ENCODE measurements at places on chromosomes 3 and 15. TPM values are rescaled to one million over a fixed set of nuclear protein-coding genes. Genes with fewer than 3 reads are reported as not detected.

GRCh38 chr3:155369735-155370134 lies 76.3 kb upstream of the STRIT1 start:
- DNase-seq, result no peak

DNA sequence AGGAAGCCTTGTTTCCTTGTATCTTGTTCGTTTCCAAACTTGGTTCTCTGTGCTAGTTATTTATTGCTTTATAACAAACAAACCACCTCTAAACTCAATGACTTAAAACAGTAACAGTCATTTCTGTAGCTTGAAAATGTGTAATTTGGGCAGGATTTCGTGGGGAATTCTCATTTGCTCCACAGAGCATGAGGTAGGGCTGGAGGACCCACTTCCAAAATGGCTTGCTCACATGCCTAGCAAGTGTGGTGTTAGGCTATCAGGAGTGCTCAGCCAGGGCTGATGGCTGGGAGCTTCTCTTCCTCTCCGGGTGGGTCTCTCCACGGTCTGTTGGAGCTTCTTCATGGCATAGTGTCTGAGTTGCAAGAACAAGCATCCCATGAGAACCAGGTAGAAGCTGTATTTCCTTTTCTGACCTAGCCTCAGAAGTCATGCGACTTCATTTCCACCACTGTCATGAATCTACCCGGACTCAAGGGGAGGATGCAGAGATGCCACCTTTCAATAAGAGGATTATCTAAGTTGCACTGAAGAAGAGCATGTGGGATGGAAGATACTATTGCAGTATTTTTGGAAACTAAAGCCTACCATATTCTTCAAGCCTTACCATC lies 8.2 kb upstream of the TNIK start:
- DNase-seq, result no peak

DNA sequence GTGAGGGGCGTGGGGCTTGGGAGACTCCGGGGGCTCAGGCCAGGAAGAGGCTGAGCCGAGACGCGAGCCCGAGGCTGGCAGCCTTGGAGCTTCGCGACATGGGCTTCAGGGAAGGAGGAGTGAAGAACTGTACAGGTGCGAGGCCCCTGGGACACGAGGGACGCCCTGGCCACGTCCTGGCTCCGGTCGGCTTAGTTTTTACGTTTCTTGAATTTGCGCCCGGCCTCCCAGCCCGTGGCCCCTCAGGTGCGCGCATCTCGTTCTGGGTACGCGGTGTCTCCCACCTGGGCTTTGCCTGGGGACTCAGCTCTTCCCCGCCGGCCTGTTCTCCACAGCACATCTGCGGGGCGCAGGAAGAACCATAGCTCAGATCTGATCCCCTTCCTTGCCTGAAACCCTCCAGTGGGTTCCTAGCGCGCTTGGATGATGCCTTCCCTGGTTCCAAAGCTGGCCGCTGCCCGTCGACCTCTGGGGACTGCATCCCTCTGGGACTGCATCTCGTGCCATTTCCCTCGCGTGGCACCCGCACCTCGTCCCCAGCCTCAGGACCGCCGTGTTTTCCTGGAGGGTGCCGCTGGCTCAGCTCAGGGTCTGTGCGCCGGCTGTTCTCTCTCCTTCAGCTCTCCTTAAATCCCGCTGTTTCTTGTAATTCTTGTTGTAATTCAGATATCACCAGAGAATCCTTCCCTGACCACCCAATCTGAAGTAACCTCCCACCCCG lies 614 bp downstream of the CHCHD6 start:
- DNase-seq, result peak; percentile 0

- DNase-seq, result no peak
These were observed 7.8 kb downstream of the UROC1 start for GRCh38 chr3:126509597-126510307.

DNA sequence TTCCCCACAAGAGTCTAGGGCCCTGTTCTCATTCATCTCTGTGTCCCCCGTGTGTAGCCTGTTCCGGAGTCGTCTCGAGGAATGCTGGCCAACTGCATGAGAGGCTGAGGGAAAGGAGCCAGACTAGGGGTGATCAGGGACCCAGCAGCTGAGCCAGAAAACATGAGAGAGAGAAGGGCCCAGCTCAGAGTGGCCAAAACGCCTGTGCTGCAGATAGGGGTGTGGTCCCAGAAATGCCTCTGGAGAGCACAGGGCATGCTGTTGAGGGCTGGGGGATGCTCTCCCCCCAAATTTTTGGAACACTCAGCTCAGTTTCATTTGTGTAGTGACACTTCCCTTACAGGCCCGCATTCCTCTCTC lies 14.1 kb downstream of the CYP1A2 start:
- DNase-seq, result no peak

DNA sequence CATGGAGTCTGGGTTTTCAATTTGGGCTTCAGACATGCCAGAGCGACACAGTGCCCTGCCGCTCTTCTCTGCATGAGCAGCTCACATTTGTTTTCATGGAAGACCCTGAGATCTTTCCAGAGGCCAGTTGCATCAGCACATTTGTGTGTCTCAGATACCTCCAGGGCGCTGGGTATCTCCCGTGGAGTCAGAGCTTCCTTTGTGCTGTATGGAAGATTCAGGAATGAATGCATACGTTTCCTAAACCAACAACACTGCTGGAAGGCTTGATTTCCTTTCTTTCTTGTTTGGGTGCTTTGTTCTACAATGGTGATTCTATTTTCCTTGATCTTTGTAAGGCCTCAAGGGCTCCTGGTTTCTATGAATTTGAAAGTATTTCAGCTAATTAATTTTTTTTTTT lies 106.5 kb downstream of the CACNA2D3 start:
- DNase-seq, result no peak

DNA sequence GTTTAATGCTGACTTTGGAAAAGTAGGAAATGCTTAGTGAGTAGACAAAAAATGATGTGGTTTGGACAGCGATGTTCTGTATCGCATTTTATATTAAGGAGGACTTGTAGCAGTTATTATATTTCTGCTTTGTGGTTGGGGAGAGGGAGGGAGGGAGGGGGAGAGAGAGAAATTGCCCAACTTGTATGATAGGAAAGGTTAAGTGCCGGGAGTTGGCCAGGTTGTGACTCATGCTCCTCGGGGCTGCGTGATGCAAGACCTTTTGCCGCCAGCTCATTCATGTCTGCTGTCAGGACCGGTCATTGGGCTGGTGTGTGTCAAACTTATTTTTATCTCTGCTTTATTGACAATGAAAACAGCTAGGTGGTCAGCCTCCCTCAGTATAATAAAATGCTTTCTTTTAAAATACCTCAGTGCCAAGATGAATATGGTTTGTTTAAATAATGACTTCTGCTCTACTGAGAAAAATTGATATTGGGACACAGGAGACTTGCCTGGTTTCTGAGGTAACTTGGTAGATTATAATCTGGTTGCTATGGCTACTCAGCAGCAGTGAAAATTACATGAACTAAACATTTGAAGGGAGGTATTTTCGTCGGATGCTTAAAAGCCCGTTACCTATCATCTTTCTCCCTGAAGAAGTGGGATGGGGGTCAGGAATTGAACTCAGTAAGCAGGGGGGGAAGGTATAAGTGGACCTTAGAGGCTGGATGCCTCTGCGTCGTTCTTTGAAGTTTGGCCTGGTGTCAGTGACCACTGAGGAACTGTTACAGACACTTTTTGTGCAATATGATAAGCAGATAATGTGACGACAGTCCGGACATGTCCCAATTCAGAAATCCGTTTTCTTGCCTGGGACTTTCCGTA lies 90.7 kb downstream of the FNDC3B start:
- DNase-seq, result peak; percentile 99

GRCh38 chr3:101638261-101638745 lies 38.6 kb downstream of the ZBTB11 start:
- DNase-seq, result no peak

DNA sequence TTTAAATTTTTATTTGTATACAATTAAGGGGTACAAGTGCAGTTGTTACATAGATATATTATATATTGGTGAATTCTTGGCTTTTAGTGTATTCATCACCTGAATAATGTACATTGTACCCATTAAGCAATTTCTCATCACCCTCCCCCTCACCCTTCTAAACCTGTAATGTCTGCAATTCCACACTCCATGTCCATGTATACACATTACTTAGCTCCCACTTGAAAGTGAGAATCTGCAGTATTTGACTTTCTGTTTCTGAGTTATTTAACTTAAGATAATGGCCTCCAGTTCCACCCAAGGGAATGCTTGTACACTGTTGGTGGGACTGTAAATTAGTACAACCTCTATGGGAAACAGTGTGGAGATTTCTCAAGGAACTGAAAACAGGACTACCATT lies 383.2 kb upstream of the KCNMB2 start:
- no peak for DNase-seq

- no peak for DNase-seq
These were observed 105.4 kb downstream of the LINGO1 start for GRCh38 chr15:77527164-77527778.

- DNase-seq, result no peak
These were observed 95.8 kb upstream of the PLAAT1 start for GRCh38 chr3:193145248-193145647.

DNA sequence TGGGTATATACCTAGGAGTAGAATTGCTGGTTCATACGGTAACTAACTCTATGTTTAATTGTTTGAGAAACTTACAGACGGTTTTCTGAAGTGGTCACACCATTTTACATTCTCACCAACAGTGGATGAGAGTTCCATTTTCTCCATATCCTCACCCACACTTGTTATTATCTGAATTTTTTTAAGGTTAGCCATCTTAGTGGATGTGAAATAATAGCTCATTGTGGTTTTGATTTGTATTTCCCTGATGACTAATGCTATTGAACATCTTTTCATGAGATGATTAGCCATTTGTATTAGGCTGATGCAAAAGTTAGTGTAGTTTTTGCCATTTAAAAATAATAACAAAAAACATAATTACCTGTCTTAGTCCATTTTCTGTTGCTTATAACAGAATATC lies 18.6 kb downstream of the CSTA start:
- peak; percentile 10 for DNase-seq

GRCh38 chr15:41876007-41876406 lies 17.8 kb downstream of the SPTBN5 start:
- no peak for DNase-seq

DNA sequence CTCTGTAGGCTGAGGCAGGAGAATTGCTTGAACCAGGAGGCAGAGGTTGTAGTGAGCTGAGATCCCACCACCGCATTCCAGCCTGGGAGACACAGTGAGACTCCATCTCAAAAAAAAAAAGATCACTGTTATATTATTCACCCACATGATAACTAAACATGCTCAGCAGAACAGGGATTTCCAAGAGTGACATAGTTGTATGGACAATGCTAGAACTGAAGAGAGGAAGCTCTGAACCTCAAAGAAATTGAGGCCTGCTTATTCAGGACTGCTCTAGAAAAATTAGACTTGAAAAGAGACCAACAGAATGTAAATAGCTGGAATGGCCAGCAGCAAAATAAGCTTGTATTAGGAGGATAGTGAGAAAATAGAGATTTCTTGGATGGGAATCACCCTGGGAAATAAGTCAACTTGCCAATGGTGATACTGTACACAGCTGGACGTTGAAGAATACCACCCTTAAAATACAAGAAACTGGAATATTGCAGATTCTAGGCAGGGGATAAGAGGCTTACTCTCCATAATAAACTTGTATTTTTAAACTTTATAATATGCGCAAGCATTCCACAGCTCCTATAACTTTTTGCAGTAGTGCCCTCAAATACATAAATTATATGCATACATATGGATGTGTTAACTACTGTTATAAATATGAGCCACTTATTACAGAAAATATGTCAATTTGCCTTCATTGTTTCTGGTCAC lies 28.2 kb downstream of the PIK3CB start:
- DNase-seq, result no peak

DNA sequence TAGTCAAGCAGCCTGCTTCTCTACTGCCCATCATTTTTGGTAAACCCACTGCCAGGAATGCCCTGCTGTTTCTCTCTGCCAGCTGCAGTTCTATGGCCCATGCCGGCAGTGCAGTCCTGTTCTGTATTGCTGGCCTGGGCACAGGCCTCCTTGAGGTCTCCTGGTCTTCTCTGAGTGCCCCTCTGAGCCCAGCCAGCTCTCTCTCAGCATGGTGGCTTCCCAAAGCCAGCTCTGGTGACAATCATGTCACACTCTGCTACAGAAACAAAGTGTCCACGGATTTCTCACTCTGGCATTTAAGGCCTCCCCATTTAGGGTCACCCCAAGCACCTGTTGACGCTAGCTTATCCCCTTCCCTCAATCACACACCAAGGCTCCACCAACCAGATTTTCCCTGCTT lies 24.5 kb downstream of the SRPRB start:
- no peak for DNase-seq

GRCh38 chr15:68909601-68910100 lies 20.7 kb upstream of the SPESP1 start:
- DNase-seq, result no peak

GRCh38 chr15:61106889-61107288 lies 122.2 kb downstream of the RORA start:
- no peak for DNase-seq

DNA sequence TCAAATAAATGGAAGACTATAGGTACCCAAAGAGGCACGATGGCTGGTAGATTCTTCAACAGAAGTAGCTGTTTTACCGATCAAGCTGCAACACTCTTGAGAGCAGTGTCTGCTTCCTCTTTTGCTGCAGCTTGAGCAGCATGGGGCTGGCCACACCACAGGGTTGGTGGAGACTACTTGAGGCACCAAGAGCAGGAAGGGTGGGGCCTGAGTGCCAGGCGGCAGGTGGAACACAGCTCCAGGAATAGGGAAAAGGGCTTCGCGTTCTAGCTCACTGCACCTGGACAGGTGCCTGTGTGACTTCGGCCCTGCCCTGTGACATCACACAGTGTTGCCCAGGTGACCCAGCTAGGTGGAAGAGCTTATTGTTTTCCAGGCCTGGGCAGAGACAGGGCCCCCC lies at the start of gene CCDC33:
TSS of gene CCDC33 (plus strand) at position 365 of the 400 bp plus-strand sequence. CDS start 394 bp downstream, outside the sequence.
- no peak for DNase-seq

GRCh38 chr3:129994883-129995559 lies 20.5 kb downstream of the TRH start:
- no peak for DNase-seq

GRCh38 chr3:119490153-119490552 lies 8.2 kb upstream of the TIMMDC1 start:
- no peak for DNase-seq

GRCh38 chr3:129123314-129124060 lies 1.9 kb upstream of the RAB43 start:
- DNase-seq, result no peak

- no peak for DNase-seq
These were observed 45.7 kb downstream of the EIF2AK4 start for GRCh38 chr15:39979606-39980005.

GRCh38 chr3:191391861-191392808 lies 61.8 kb upstream of the UTS2B start:
- DNase-seq, result no peak

GRCh38 chr3:149917124-149917667 lies 53.5 kb downstream of the PFN2 start:
- DNase-seq, result no peak

GRCh38 chr3:197186887-197187588 lies 111.4 kb downstream of the DLG1 start:
- DNase-seq, result peak; percentile 30

- DNase-seq, result no peak
These were observed 36.2 kb downstream of the C2CD4B start for GRCh38 chr15:62128916-62129315.

Gene STAC
- total RNA-seq, result 7.1 TPM

Gene LSMEM2
- 0.30 TPM for total RNA-seq

Gene PLIN1
- not detected for total RNA-seq

Gene CCDC9B
- total RNA-seq, result 10.1 TPM

Gene LTK
- total RNA-seq, result 0.14 TPM

Gene SERPINI2
- 0.32 TPM for total RNA-seq

Gene LRRIQ4
- total RNA-seq, result not detected

Gene TNIK
- total RNA-seq, result 68.6 TPM

Gene TRH
- total RNA-seq, result not detected

Gene GOLGA6B
- total RNA-seq, result 0.36 TPM

Gene ROPN1B
- not detected for total RNA-seq

Gene P2RY12
- total RNA-seq, result not detected

Gene SH2D7
- not detected for total RNA-seq

Gene ASB7
- 13.5 TPM for total RNA-seq

Gene ZNF620
- 4.2 TPM for total RNA-seq

Gene LINGO1
- 4.5 TPM for total RNA-seq

Gene CLK3
- 65.8 TPM for total RNA-seq
